LNCaP clone FGC (cell line): ENCODE measurements at places on chromosomes 16 and 17.

- DNase-seq: no peak
These were observed 9.4 kb downstream of the RPAIN start for GRCh38 chr17:5429191-5429887.

GRCh38 chr16:12484426-12484825 is 319.3 kb downstream of the CPPED1 start:
- DNase-seq: no peak

- DNase-seq: no peak
These were observed 22.2 kb upstream of the PIK3R6 start for GRCh38 chr17:8889458-8890210.

GRCh38 chr16:87133112-87133850 is 183.9 kb downstream of the C16orf95 start:
- DNase-seq: no peak

- DNase-seq: no peak
These were observed 716.6 kb upstream of the CDH8 start for GRCh38 chr16:62752854-62753253.
